ENCODE measurements at places on chromosomes 12 and 14. TPM values are rescaled to one million over a fixed set of nuclear protein-coding genes. Genes with fewer than 3 reads are reported as not detected.

GRCh38 chr12:8771072-8771471, 51.3 kb upstream of the A2ML1 start:
- H3K4me3 ChIP-seq, result no peak overlapping the region
- no peak for DNase-seq
- H3K4me1 ChIP-seq, result no peaks in the 10 kb centered on the region
- H3K27ac ChIP-seq, result no peak overlapping the region
- H3K27me3 ChIP-seq, result no peaks in the 10 kb centered on the region
- H3K36me3 ChIP-seq, result no peaks in the 10 kb centered on the region

DNA sequence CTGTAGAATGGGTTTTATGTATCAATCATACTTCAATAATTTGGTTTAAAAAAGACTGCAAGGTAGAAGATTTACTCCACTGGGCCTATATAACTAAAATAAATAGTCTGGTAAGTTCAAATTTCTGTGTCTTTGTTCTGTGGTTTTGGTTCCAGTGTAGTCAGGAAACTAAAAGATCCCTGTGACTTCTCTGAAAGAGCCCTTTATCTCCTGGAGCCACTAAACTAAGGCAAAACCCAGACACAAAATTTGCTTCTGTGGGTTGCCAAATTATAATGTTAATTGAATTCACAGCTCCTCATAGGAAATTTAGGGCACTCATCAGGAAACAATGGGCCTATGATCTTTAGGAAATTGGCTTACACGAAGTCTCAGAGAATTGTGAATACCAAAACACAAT, 1038.4 kb downstream of the GALC start:
- no peaks in the 10 kb centered on the region for H3K36me3 ChIP-seq
- H3K27ac ChIP-seq, result no peak overlapping the region
- H3K4me1 ChIP-seq, result no peaks in the 10 kb centered on the region
- no peak for DNase-seq
- H3K27me3 ChIP-seq, result no peaks in the 10 kb centered on the region

DNA sequence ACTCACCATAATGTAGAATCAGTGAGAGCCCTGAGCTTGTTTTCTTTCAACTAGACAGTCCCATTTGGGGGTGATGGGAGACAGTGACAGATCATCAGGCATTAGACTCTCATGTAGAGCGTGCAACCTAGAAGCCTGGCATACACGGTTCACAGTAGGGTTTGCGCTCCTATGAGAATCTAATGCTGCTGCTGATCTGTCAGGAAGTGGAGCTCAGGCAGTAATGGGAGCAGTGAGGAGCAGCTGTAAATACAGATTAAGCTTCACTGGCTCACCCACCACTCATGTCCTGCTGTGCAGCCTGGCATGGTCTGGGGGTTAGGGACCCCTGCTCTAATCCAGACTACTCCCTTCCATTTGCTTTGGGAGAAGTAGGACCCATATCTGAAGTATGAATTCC, 55.6 kb downstream of the FNTB start:
- no peaks in the 10 kb centered on the region for H3K27me3 ChIP-seq
- H3K4me1 ChIP-seq, result no peaks in the 10 kb centered on the region
- no peak overlapping the region for H3K27ac ChIP-seq
- no peak overlapping the region for H3K4me3 ChIP-seq
- DNase-seq, result no peak
- H3K36me3 ChIP-seq, result peaks cover 32% of the 10 kb centered on the region

DNA sequence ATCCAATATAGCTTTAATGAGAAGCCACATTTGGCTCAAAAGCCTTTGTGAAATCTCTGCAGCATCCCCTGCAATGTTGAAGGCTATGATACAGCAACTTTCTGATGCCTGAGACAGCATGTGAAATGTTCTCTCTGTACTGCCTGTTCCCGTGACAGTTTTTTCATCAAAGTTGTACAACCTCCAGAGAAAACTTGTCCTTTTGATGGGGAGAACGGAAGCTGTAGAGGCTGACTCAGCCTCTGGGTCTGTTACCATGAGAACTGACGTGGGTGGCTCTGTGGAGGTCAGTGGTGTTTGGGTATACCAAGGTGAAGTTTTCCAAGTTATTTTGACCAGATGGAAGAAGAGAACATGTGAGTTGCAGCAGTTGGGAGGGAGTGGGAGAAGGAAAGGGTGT, 17.0 kb downstream of the SLC4A8 start:
- no peaks in the 10 kb centered on the region for H3K36me3 ChIP-seq
- H3K4me3 ChIP-seq, result no peak overlapping the region
- no peaks in the 10 kb centered on the region for H3K27me3 ChIP-seq
- H3K4me1 ChIP-seq, result peaks cover 7% of the 10 kb centered on the region
- no peak overlapping the region for H3K27ac ChIP-seq

GRCh38 chr14:30771595-30771994, 102.8 kb upstream of the COCH start:
- DNase-seq, result no peak
- peaks cover 7% of the 10 kb centered on the region for H3K27me3 ChIP-seq
- H3K4me1 ChIP-seq, result no peaks in the 10 kb centered on the region
- H3K4me3 ChIP-seq, result no peak overlapping the region
- H3K36me3 ChIP-seq, result no peaks in the 10 kb centered on the region

DNA sequence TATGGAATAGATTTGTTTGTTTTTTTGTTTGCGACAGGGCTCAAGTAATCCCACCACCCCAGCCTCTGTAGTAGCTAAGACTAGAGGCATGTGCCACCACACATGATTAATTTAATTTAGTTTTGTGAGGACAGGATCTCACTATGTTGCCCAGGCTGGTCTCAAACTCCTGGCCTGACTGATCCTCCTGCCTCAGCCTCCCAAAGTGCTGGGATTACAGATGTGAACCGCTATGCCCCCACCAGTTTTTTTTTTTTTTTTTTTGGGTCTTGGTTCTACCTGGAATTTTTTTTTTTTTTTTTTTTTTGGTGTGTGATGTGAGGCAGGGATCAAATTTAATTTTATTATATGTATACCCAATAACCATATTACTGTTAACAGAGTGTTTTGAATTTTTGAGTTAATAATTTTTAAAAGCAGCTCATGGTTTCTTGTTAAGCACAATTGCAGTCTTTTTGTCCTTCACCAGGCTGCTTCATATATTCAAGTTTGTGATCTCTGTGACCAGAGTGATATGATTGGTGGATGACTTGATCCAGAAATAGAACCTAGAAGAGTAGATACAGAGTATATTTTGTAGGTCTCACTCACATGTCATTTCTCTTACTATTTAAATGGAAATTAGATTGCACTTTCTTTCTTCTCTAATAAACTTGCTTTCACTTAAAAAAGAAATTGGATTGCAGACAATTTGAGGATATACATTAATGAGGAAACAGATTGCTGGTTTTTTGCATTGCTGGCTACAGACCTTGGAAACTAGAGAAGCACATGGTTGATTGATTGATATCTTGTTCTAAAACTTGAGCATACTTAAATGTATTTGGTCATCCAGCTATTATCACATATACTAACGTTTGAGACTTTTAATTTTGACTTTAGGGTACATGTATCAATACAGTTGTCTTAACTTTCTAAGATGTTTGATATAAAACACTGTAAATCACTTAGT, 13.2 kb downstream of the ADIPOR2 start:
- no peak overlapping the region for H3K27ac ChIP-seq
- no peak for DNase-seq
- no peaks in the 10 kb centered on the region for H3K36me3 ChIP-seq
- peaks cover 5% of the 10 kb centered on the region for H3K4me1 ChIP-seq
- H3K4me3 ChIP-seq, result no peak overlapping the region

DNA sequence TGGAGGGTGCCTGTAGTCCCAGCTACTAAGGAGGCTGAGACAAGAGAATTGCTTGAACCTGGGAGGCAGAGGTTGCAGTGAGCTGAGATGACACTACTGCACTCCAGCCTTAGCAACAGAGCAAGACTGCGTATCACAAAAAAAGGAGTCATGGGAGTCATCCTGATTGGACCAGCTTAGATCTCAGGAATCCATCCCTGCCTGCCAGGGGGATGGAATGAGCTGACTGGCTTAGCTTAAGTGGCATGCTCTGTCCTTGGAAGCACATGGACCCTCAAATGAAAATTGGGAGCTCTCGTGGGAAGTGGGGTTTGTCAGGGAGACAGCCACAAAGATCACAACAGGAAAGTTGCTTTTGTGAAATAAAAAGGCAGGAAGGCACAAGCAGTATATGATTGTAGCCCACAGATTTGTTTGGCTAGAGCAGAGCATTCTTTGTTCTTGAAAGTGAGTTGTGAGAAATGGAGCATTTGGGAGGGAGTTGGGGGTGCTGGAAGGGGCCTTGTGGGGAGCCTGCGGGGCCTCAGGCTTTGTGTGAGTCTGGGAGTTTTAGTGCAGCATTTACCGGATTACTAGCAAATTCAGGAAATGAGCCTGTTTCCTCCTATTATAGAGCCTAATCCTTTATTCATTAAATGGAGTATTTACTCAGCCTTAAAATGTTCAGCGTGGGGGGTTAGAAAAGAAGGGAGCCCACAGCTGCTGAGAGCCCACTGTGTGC, 30.7 kb downstream of the DGLUCY start:
- no peak for DNase-seq
- no peak overlapping the region for H3K4me3 ChIP-seq

- H3K27ac ChIP-seq, result no peak overlapping the region
- no peak for DNase-seq
- no peaks in the 10 kb centered on the region for H3K36me3 ChIP-seq
- H3K4me3 ChIP-seq, result no peak overlapping the region
- no peaks in the 10 kb centered on the region for H3K4me1 ChIP-seq
Observed at GRCh38 chr14:94961386-94962165, 191.7 kb upstream of the GSC start.

DNA sequence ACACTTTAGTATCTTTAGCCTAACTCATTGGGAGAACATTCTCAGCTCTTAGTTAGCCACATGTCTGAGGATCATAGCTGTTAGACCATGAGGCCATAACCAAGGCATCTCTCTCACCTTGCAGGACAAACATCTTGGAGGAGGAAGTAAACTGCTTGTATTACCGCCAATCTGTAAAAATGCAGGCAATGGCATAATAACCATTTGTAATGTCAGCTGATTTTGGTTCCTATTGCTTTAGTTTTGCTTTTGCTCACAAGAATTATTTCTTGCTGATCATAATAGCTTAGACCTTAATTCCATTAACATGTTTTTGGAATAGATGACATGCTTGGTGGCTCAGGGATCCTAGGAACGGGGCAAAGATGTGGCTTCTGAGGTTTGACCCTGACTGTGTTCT, 16.4 kb upstream of the GSG1 start:
- no peaks in the 10 kb centered on the region for H3K27me3 ChIP-seq
- H3K4me1 ChIP-seq, result no peaks in the 10 kb centered on the region
- H3K27ac ChIP-seq, result no peak overlapping the region
- no peak overlapping the region for H3K4me3 ChIP-seq
- H3K36me3 ChIP-seq, result no peaks in the 10 kb centered on the region

DNA sequence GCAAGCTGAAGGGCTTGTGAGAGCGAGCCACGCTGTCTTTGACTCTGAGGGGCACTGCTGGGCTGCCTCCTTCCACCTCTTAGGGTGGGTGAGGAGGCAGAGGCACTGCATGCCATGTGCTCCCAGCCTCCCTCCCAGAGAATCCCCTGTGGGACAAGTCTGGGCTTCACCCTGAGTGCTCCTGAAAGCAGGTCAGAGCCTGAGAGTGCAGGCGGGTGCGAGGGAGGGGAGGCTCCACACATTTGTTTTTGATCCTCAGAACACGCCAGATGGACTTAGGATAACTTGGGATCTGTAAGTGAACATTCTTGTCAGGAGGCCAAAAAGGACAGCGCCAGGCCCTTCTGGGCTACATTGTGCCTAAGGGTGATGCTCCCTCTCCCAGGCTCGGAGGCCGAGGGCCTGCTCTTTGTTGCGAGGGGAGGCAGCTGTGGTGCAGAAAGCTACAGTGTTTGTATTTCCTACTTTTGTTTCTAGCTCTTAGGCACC, 155.4 kb downstream of the TMX1 start:
- no peak overlapping the region for H3K4me3 ChIP-seq
- no peak for DNase-seq
- H3K27ac ChIP-seq, result no peak overlapping the region
- peaks cover 3% of the 10 kb centered on the region for H3K27me3 ChIP-seq

Gene AGAP2
- 21.2 TPM for total RNA-seq
